Mesendoderm (in vitro differentiated cells): ENCODE measurements at places on chromosomes 12 and 14.

GRCh38 chr12:1130164-1130563, 139.1 kb downstream of the ERC1 start:
- peak; percentile 26 for DNase-seq

DNA sequence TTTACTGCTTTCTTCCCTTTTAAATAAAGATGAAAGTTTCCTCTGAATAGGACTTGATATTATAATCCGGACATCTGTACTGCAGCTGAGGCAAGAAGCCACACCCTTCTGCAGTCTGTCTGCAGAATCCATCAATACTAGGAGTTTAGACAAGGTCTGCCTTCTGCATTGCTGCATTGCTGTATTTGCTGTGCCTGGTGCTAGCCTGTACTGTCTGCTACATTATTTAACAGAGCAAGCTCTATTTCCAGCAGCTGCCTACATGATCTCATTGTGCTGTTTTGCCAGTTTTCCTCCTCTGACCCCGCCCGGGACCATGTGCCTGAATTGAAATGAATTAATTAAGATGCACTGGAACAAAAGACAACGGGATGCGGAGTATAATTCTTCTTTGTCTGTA, 1.7 kb downstream of the TUBA1A start:
- no peak for DNase-seq

GRCh38 chr14:104171895-104172294, 33.5 kb downstream of the KIF26A start:
- DNase-seq = no peak

DNA sequence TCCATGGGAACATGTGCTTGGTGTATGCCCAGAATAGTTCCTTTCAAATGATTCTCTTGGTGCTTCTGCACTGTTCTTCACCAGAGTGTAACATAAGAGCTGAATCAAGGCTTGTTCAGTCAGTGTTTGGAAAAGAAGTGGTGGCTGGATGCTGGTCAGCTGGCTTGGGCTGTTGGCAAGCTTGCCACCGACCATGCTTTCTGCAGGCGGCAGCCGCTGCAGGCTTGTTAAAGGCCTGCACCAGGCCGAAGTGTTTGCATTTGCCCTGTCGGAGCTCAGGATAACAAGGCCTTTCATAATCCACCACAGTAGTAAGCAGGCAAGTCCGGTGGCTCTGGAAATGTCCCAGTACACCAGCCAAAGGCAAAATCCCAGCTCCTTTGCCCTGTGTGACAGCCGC, 26.9 kb downstream of the DAAM1 start:
- no peak for DNase-seq

- no peak for DNase-seq
These were observed 660.8 kb downstream of the TMEM121 start for GRCh38 chr14:106187216-106187615.

DNA sequence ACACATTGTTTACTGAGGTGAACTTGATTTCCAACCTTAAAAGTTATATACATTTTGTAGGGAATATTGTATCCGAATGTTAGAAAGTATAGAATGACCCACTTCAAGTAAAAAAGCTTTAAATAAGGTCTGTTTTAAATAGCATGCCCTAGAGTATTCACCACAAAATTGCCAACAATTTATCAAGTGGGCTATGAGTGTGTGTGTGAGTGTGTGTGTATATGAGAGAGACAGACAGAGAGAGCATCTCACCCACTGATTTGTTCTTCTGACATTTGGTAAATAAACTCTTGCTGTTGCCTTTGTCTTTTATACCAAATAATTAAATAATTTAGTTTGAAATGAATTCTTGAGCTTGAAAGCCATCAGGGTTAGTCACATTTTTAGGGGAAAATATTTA, 29.8 kb upstream of the RAP1B start:
- no peak for DNase-seq

- DNase-seq = peak; percentile 39
These were observed 31.5 kb downstream of the RAD9B start for GRCh38 chr12:110533607-110534006.

GRCh38 chr12:25983625-25984024, 25.1 kb downstream of the RASSF8 start:
- no peak for DNase-seq

DNA sequence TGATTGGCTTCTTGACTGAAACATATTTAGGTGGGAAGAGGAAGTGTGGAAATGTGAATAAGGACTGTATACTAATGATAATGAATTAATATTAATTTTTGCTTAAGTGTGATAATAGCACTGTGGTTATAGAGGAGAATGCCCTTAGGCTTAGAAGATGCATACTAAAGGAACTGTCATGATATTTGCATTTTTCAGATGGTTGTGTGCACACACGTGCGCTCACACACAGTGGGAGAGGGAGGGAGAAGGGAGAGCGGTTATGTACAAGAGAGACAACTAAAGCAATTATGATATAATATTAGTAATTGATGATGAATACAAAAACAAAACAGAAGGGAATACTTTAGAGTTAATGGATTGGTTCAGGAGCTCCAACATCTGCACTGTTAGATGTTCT, 54.2 kb downstream of the RCOR1 start:
- DNase-seq = no peak

GRCh38 chr12:102879144-102879763, 37.8 kb downstream of the PAH start:
- DNase-seq = peak; percentile 89
